Caco-2 (cell line): ENCODE measurements at places on chromosomes 4 and X.

DNA sequence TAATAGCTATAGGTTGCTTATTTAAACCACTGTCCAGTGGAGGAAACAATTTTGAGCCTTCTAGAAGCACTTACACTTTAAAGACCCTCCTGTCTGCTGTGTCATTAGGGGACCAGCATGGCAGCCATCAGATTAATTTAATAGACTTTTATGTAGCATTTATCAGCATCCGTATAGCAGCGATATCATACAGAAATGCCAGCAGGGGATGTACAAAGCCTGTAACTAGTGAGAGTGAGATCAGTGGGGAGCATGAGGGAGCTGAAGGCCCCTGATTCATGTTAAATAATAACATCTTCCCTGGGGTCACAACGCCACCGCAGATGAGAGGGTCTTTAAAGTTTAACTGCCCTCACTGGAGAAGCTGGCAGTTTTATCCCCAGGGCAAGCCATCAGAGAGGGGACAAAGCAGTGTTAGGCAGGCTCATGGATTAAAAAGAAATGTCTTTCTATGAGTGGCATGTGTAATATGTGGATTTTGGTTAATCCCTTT, 144.7 kb downstream of the PDGFRA start:
- no peak for DNase-seq

- no peak for DNase-seq
These were observed 1.0 kb downstream of the SH3BGRL start for GRCh38 chrX:81202943-81203342.

DNA sequence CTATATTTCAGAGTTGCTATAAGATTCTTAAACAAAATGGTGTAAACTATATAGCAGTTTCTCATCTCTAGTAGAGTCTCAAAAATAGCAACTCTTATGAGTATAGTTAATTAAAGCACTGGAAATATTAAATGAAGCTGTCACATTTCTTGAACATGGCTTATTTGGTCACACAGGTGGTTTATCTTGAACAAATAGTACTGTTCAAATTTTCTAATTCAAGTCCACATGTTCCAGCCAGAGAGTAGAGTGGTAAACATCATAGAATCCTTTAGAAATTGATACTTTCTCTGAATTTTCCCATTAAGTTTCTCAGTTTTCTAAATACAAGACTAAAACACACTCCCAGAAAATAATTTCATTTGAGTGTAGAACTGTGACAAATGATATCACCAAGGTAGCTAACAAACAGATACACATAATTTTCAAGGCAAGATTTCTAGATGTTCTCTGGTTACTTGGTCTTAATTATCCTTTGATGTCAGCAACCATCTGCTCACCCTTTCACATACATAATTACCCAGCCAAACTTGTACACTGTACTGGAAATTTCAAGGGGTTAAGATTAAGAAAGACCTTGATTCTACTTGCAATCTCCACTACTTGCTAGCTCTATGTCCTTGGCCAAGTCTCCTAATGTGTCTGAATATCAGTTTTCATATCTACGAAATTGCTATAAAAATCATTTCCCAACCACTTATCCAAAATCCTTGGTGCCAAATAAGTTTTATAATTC, 24.3 kb upstream of the PAK3 start:
- DNase-seq = no peak

GRCh38 chrX:113157496-113157895, 316.9 kb upstream of the AMOT start:
- no peak for DNase-seq

DNA sequence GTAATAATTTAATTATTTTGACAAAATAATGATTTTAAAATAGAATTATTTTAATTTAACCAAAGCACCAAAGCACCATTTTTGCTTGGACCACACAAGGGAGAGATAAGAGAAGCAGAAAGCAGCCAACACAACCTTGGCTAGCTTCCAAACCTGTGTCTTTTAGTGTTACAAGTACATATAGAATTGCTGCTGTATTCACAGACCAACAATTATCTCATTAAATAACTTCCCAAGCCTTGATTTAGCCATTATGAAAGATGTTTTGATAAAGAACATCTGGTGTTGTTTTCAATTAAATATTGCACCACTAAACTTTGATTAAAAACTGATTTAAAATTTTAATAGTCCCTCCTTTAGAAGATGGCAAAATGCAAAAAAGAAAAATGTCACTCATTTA, 14.0 kb upstream of the IGFBP7 start:
- no peak for DNase-seq

DNA sequence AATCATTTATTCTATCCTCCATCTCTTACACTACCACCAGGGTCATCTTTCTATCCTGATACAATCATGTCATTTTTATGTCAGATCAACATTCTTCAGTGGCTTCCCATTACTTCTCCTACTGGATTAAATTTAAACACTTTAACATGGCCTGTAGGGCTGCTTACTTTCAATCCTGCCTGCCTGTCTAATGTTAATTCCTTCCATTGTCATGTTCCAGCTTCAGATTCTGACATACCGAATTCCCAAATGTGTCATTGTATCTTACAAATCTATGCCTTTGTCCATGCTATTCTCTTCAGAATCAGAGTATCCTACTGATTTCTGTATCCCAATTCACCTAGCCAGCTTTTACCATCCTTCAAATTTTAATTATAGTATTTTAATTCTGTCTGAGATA, 49.9 kb upstream of the FHDC1 start:
- DNase-seq = no peak

DNA sequence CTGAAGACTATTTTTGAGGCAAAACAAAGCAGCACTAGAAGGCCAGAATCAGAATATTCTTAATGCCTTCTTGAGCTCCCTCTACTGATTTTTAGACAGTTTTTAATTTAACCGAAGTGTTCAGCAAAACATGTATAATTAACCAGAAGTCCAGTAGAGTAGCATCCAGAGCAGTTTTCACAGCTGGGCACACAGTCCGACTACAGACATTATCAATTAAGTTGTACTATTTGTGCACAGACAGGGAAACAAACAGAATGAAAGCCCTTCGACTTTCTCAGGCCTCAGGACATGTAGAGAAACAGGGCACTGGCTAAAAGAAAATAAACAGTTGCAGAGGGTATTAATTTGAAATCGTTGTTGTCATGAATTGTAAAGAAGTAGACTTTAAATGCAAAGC, 11.9 kb downstream of the FSTL5 start:
- no peak for DNase-seq
